Amniotic stem cell (primary cell): ENCODE measurements at places on chromosomes 16 and 17.

- no peak for DNase-seq
These were observed 193.6 kb downstream of the MAP2K6 start for GRCh38 chr17:69608141-69608540.

DNA sequence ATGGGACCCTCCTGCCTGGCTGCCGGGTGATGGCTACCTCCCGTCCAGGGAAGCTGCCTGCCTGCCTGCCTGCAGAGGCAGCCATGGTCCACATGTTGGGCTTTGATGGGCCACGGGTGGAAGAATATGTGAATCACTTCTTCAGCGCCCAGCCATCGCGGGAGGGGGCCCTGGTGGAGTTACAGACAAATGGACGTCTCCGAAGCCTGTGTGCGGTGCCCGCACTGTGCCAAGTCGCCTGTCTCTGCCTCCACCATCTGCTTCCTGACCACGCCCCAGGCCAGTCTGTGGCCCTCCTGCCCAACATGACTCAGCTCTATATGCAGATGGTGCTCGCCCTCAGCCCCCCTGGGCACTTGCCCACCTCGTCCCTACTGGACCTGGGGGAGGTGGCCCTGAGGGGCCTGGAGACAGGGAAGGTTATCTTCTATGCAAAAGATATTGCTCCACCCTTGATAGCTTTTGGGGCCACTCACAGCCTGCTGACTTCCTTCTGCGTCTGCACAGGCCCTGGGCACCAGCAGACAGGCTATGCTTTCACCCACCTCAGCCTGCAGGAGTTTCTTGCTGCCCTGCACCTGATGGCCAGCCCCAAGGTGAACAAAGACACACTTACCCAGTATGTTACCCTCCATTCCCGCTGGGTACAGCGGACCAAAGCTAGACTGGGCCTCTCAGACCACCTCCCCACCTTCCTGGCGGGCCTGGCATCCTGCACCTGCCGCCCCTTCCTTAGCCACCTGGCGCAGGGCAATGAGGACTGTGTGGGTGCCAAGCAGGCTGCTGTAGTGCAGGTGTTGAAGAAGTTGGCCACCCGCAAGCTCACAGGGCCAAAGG lies 36.8 kb downstream of the NLRC5 start:
- no peak for DNase-seq

DNA sequence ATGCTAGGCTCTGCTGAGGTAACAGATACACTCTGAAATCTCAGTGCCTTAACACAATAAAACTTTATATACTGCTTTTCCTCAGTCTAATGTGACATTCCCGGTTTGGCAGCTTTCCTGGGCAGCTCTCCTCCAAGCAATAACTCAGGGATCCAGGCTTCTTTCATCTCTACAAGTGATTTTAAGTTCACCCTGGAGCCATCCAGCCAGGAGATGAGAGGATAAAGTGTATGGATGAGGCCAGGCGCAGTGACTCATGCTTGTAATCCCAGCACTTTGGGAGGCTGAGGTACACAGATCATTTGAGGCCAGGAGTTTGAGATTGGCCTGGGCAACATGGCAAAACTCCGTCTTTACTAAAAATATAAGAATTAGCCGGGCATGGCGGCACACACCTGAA lies 147.2 kb downstream of the UTP18 start:
- DNase-seq, result no peak

DNA sequence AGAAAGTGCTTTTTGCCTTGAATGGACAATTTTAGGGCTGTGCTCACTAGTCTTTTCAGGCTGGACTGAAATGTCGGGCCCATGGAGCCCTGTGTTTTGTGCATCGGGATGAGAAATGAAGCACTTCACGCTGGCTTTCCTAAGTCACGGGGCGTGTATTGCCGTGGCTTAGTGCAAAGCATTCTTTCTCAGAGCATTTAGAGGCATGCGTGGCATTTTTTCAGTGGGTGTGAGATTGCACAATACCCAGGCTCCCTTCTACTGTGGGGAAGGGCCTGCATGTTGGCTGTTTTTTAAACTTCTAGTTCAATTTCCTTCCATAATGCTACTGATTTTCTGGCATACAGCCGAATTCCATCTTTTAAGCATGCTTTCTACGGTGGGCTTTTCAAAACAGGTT lies 12.6 kb upstream of the POLR3E start:
- DNase-seq, result no peak

DNA sequence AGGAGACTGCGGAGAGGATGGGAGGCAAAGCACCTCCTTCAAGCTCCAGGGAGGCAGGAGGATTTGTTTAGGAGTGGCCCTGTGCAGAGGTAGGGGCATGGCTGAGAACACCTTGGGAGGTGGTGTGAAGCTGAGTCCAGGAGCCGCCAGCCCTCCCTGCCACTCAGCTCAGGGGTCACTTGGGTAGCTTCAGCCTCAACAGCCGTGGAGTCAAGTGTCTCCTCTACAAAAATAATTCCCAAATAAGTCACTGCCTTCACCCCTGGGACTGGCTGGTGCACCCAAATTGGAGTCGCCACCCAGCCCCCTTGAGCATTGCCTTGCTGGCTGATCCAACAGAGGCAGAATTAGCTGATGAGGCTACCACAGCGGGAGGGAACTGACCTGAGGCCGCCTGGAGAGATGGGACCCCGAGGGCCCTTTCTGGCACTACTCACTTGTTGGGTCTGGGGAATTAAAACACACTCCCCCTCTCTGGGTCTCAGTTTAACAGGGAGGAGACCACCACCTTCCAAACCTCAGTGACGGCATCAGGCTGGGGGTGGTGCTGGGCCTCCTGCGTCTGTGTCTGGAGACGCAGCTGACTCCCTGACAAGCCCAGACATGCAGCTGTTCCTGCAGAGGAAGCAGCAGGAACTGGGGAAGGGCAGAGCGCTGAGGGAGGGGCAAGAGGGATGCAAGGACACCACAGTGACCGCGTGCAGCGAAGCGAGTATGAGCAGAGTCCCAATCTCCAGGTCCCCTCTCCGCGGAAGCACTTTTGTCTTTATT lies 87.9 kb upstream of the TOB1 start:
- DNase-seq, result no peak

GRCh38 chr17:80337195-80337895 lies 76.7 kb downstream of the RNF213 start:
- no peak for DNase-seq

DNA sequence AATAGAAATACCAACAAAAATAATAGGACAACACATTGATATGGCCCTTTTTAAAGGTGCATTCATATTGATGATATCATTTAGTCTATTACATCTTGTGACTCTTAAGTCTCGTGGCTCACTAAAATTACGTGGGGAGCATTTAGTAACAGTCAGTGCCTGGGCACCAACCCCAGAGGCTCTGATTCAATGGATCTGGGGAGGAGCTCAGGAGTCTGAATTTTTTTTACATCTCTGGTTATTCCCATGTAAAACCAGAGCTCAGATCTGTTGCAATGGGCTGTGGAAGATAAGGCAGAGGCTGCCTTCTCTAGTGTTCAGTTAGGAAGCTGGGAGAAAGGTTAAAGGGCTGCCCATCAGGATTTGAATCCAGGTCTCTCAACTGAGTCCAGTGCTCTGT lies 549.9 kb upstream of the CDH5 start:
- DNase-seq, result no peak

DNA sequence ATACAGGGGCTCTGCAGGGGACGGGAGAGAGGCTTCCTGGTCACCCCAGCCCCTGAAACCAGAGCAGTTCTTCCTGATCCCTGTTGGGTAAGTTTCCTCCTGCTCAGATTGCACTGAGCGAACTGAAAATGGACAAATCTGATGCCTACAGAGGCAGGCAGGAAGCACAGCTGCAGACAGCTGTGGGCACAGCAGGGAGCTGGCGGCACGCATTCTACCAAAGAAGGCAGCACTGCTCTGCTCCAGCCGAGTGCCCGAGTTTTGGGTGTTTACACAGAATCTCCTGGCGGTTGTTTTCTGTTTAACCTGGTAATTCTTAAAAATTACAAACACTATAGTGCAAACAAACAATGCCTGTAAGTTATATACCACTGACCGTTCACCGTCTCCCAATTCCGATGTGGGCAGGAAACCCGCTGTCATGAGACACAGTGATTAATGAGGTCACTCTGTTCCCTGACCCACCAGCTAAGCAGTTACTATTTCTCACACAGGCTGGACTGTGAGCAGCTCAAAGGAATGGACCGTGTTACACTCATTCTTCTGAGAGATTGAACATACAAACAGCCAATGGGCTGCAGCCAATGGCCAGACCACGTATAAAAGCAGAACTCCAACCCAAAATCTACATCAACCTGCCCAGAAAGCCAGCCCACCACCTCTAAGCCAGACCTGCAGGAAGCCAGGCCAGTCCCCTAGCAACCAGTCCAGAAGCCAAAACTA lies 25.5 kb downstream of the NSMCE1 start:
- DNase-seq, result peak; percentile 1

GRCh38 chr16:80079072-80079471 lies 461.7 kb upstream of the DYNLRB2 start:
- no peak for DNase-seq

DNA sequence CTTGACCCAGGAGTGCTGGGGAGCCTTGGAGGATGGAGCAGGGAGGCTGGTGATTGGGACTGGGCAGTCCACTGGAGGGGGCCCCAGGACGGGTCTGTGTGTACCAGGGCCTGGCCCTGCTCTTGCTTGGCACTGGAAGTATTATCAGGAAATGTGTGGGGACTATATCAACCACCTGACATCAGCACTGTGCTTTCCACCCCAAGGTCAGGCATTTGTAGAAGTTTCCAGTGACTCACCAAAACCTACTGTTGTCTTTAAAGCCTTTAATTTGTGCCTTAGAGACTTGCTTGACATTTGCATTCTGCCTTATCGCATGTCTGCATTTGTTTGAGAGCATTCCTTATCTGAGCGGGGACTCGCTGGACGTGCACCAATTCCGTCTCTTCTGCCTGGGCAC lies 323.1 kb downstream of the FOXL1 start:
- DNase-seq, result peak; percentile 34

- DNase-seq, result no peak
These were observed 18.9 kb upstream of the SLC25A19 start for GRCh38 chr17:75307957-75308731.

DNA sequence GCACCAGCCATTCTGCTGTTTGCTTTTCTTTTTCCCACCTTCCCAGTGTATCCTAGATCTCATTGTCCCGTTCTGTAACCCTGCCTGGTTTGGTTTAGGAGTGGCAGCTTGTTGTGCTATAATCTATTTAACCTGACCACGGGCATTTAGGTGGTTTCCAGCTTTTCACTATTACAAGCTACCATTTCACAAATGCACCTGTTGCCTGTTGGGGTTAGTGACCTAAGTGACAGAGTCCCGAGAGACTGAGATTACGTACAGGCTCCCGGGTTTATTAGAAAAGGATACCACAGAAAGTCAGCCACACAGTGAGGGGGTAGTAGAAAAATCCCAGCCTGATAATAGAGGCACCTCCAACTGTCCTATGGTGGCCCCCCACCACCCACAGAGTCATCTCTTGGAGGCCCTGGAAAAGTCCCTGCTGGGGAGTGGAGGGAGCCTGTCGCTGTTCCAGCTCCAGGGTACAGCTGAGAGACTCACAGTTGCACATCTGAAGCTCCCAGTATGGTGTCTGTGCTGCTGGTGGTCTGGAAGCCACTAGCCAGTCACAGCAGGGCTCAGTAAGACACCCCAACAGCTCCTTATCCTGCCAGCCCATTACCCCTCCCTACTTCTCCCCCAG lies 21.2 kb downstream of the CLEC16A start:
- DNase-seq, result no peak

DNA sequence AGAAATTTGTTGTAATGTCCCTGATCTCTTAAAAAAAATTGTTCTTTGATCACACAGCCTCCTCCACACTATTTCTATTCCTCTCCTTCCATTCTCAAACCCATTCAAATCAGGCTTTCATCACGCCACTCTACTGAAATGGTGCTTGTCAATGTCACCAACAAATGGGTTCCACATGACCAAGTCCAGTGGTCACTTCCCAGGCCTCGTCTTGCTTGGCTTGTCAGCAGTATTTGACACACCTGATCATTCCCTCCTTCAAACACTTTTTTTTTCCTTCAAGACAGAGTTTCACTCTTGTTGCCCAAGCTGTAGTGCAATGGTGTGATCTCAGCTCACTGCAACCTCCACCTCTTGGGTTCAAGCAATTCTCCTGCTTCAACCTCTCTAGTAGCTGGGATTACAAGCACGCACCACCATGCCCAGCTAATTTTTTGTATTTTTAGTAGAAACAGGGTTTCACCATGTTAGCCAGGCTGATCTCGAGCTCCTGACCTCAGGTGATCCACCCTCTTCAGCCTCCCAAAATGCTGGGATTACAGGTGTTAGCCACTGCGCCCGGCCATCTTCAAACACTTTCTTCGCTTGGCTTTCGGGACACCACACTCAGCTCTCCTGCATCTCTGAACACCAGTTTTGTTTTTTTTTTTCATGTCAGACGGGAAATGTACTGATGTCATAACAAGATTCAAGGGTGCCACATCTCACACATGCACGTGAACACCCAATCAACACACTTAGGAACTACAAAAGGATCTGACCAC lies 18.3 kb downstream of the NQO1 start:
- no peak for DNase-seq

DNA sequence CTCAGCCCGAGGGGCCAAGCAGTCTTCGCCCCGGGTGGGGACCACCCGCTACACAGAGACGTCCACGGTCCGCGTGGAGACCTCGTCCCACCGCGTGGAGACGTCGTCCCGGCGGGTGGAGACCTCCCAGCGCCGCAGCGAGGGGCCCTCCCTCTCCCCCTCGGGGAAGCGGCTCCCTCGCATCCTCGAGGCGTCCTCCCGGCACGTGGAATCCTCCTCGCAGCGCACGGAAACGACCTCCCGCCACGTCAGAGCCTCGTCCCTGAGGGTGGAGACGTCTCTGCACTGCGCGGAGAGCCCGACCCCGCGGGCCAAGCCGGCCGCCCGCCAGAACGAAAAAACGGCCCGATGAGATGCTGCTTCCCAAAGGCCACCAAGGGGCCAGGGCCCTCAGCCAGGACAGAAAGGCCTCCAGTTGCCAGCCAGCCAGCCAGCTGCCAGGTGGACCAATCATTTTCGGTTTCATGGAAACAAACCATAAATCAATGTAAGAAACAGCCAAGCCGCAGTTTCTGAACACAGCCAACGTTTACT lies 424 bp downstream of the C17orf100 start:
- DNase-seq, result no peak

- no peak for DNase-seq
These were observed 135.1 kb upstream of the CORO6 start for GRCh38 chr17:29757788-29758187.

- DNase-seq, result no peak
These were observed 116.0 kb downstream of the RPTOR start for GRCh38 chr17:80660527-80661198.

DNA sequence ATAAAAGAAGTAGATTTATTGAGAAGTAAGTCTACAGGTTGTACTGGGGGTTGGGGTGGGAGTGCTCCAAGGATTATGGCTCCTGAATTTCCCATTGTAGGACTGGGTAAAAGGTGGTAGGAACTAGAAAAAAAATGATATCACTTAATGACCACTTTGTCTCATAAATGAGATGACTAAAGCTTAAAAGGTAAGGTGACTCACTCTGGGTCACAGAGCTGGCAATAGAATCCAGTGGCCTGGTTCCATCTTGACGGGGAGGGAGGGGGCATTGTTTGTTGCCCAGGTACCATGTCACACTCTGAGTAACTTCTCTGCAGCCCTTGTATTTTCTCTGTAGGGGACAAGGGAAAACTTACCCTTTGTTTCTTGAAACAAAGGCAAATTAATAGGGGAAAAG lies 126.1 kb downstream of the PITPNC1 start:
- no peak for DNase-seq
